ENCODE measurements at places on chromosomes 5 and 9.

- peak; percentile 35 for DNase-seq
Measured at GRCh38 chr9:91424403-91425176, 958 bp upstream of the NFIL3 start.

DNA sequence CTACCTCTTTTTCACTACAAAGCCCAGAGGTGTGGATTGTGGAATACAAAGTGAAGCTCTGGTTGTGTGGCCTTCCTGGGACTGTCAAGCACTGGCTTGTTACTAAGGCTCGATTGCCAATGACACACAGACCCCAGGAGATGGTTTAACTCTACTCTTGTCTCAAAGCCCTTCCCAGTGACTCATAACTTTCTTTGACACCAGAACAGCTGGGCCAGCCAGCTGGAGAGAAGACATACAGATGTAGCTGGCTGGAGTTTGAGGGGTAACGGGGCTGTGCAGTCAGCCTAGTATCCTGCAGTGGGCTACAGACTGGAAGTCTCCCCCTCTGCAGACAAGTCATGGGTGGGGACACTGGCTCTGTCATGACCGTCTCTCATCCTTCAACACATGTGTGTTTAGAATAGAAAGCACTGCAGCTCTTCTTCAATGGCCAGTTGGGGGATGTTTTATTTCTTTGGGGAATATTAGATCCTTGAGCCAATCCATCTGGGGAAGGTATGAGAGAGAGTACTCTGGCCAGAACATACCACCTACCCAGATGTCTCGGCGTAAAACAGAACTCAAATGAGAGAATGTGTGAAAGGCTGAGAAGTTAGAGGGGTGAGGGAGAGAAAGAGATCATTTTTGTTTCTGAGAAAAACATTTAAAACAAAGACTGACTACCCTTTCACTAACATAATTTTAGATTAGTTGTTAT lies 53.3 kb downstream of the SEMA6A start:
- DNase-seq = no peak

GRCh38 chr5:58357799-58358500 lies 101.9 kb downstream of the PLK2 start:
- DNase-seq = no peak

DNA sequence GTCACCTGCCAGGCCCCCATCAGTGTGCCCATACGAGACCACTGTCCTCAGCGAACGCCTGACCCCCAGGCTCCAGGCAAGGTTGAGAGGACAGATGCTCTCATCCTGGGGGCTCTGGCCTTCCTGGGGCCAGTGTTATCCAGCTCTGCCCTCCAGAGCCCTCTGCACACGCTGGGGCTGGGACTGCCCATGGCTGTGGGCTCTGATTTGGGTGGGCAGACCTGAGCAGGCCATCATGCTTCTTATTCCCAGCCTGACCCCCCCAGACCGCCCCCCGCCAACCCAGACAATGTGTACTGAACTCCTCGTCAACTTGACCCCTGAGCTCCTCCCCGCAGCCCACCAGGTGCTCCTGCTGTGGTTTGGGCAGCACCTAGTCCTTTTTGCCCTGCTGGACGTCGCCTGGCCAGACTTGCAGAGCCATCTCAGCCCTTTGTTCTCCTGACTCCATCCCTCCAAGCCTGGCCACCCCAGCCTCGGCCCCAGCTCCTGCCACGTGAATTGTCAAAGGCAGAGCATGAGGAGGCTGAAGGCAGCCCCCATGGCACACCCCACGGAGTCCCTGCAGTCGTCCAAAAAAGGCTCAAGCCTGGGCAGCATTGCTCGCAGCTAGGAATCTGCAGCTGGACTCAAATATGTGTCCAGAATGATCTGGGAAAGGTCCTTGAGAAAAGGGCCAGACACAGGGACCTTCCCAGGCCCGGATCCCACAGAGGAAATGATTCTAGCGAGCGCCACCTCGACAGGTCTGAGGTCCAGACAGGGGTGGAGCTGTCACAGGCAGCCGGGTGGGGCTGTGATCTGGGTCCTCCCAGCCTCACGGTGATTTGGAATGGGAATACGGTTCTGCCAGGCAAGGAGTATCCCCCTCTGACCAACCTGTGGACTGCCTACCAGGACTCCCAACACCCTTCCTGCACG lies 87.0 kb downstream of the ADAMTS2 start:
- no peak for DNase-seq

- DNase-seq = no peak
Measured at GRCh38 chr5:169195601-169196000, 105.3 kb downstream of the SLIT3 start.

DNA sequence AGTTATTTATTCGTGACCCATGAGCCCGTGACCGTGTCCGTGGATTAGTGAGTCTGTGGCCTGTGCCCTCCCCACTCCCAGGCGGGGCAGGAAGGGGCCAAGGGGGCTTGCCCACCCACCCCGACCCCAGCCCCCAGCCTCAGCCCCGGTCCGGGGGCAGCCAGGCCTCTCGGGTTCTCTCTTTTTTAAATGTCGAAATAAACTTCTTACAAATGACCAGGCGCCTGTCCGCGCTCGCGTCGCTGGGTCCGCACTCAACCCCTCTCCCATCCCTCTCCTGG lies 7.6 kb downstream of the BARHL1 start:
- DNase-seq = no peak

Data from activated gamma-delta T cell (primary cell).